ENCODE measurements at places on chromosomes 12 and 14. TPM values are rescaled to one million over a fixed set of nuclear protein-coding genes. Genes with fewer than 3 reads are reported as not detected.

DNA sequence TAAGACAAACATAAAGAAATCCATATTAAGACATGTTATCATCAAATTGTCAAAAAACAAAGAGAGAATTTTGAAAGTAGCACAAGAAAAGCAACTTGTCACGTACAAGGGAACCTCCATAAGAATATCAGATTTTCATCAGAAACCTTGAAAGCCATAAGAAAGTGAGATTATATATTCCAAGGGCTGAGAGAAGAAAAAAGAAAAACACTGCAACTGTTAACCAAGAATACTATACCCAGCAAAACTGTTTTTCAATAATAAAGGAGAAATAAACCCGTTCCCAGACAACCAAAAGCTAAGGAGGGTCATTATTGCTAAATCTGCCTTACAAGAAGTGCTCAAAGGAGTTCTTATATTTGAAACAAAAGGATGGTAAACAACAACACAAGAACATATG, 94.7 kb upstream of the TSPAN8 start:
- H3K36me3 ChIP-seq, result no peaks in the 10 kb centered on the region
- no peak overlapping the region for H3K27ac ChIP-seq
- DNase-seq, result no peak
- H3K4me3 ChIP-seq, result no peak overlapping the region
- H3K27me3 ChIP-seq, result no peaks in the 10 kb centered on the region

- H3K4me1 ChIP-seq, result peaks cover 50% of the 10 kb centered on the region
- no peaks in the 10 kb centered on the region for H3K27me3 ChIP-seq
- DNase-seq, result peak; percentile 71
- peak overlapping the region; percentile 97 for H3K27ac ChIP-seq
Measured at GRCh38 chr12:55933169-55933798, 2.3 kb downstream of the DGKA start.

GRCh38 chr12:99985129-99985570, 414 bp upstream of the ANKS1B start:
- H3K27me3 ChIP-seq, result peaks cover 28% of the 10 kb centered on the region
- H3K4me3 ChIP-seq, result peak overlapping the region; percentile 50
- no peaks in the 10 kb centered on the region for H3K36me3 ChIP-seq

- no peaks in the 10 kb centered on the region for H3K4me1 ChIP-seq
- H3K27me3 ChIP-seq, result no peaks in the 10 kb centered on the region
- no peak overlapping the region for H3K4me3 ChIP-seq
- no peak overlapping the region for H3K27ac ChIP-seq
- no peaks in the 10 kb centered on the region for H3K36me3 ChIP-seq
- peak; percentile 26 for DNase-seq
Measured at GRCh38 chr12:131773582-131774221, 54.5 kb upstream of the MMP17 start.

The ALX1 gene
- not detected for total RNA-seq

The TBC1D30 gene
- 0.37 TPM for total RNA-seq

Data from transverse colon (tissue), 4 donors.